ENCODE measurements at places on chromosomes 1 and 21.

DNA sequence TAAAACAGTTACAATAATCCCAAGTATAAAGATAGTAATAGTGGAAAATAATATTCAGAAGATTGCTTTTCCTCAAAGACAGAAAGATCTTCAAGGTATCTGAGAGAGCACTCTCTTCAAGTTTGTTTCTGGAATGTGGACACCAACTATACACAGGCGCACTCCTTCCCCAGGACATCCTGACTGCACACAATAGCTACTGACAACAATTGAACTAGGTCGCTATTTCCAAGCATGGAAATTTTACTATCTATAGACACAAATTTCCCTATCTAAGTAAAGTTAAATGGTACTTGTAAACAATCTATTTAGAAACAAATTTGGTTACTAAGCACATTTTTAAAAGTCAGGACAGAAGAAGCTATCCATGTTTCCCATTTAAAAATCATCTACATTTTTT lies 19.1 kb downstream of the ARHGAP29 start:
- no peak for DNase-seq

DNA sequence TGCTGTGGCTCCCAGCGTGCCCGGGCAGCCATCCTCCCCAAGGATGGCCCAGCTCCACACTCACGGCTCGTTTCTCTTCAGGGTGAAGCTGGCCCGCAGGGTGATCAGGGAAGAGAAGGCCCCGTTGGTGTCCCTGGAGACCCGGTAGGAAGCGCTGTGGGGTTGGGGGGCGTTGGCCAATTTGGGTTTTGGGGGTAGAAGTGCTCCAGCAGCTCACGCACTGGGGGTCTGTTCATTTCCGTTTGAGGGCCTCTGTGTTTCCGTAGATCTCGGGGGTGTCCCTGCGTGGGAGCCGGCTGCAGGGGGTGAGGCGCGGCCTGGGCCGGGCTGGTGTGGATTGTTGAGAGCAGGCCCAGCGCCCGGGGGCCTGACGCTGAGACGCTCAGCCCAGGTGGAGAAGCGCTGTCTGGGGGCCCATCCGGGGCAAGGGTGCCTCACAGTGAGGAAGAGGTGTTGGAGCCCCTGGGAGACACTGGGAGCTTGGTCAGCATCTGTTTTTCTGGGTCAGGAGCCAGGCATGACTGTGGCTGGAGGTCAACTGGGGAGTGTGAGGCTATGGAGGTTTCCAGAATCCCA lies 12.6 kb downstream of the COL6A1 start:
- no peak for DNase-seq

DNA sequence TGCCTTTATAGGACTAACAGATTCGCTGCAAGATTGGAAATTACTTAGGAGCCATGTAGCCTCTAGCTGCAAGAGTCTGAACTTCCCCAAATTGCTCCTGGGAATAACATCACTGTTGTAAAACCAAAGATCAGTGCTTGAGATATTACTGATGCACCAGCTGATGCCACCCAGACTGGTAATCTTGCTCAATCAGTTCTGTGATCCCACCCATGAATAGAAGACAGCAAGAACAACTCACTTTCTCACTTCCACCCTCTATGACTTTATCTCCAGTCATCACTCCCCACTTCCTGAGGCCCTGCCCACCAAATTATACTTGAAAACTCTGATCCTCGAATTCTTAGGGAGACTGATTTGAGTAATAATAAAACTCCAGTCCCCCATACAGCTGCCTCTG lies 1011.1 kb downstream of the PLA2G4A start:
- no peak for DNase-seq

- DNase-seq = no peak
These were observed 120.5 kb downstream of the LRRC7 start for GRCh38 chr1:69688193-69688592.

DNA sequence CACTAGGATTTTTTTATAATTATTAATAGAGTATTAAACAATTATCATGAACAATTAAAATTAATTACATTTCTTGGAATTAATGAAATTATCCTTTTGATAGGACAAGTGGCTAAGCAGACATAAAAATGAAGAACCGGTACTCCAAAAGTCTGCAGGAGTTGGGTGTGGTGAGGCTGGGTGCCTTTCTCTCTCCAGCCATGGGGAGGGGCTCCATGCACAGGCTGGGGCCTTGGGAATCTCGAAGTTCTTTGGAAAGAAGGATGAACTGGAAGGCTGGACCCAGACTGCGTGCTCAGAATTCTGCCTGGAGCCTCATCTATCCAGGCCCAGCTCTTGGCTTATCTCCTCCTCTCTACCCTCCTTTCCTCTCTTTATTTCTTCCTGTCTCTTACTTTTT lies 94.1 kb downstream of the ACTL8 start:
- no peak for DNase-seq

DNA sequence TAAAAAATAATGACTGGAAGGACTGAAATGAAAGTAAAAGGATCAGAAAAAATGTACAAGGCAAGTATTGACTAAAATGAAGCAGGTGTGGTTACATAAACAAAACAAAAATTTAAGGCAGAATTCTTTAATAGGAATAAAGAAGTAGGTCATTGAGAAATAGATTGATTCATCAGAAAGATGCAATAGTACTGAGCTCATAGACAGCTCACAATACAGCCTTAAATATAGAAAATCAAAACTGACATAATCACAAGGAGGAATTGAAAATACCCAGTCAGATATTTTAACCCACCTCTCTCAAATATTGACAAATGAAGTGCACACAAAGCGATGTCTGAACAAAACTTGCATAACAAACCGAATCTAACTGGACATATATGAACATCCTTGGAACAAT lies 366.8 kb upstream of the DPYD start:
- no peak for DNase-seq

- DNase-seq = no peak
These were observed 24.4 kb downstream of the MCOLN2 start for GRCh38 chr1:84972377-84972987.

DNA sequence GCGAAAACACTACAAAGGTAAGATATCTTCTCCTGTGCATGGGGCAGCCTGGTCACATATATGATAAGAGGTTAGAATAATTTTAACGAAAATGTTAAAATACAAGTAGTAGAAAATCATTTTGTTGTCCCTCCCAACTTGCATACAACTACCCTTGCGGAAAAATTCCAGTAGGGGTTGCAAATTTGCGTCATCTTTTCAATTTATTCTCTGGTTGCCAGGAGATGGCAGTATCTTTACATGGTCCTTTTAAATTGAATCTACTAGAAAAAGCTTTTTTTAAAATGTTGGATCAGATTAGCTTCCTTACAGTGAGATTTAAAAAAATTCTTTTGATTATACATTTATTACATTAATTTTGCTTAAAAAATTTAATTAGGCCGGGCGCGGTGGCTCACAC lies 10.9 kb downstream of the S100PBP start:
- no peak for DNase-seq

DNA sequence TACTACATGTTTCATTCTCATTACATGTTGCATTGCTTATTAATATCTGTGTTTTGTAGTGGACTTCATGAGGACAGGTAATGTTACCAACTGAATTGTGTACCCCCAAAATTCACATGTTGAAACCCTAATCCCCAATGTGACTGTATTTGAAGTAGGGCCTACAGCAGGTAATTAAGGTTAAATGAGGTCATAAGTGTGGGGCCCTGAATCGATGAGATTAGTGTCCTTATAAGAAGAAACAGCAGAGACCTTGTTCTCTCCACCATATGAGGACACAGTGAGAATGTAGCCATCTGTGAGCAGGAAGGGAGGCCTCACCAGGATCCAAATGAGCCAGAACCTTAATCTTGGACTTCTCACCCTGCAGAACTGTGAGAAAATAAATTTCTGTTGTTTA lies 15.0 kb upstream of the IFNAR1 start:
- DNase-seq = no peak

DNA sequence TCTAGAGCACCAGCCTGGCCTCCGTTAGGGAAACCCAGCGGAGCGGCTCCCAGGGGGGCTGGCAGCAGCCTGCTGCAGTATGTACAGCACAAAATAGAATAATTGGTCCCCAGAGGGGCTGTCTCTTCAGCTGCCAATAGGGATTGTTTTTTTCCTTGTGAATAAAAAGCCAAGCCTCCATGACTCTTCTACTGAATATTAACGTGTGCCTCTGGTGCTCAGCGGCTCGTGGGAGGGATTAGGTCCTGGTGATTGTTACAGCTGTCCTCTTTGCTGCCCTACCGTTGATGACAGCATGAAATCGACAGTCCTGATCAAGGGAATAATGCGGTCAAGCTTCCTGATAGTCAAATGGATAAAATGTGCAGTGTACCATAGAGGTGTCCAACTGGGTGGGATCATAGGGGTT lies 190.7 kb upstream of the RUNX1 start:
- DNase-seq = no peak

- DNase-seq = no peak
These were observed 94.6 kb upstream of the RALGPS2 start for GRCh38 chr1:178630417-178630816.

GRCh38 chr21:46323227-46323709 lies 402 bp downstream of the C21orf58 start:
- DNase-seq = no peak

- DNase-seq = no peak
These were observed 41.5 kb downstream of the DTL start for GRCh38 chr1:212077028-212077427.

- no peak for DNase-seq
These were observed 42.1 kb upstream of the MARK1 start for GRCh38 chr1:220485791-220486190.

DNA sequence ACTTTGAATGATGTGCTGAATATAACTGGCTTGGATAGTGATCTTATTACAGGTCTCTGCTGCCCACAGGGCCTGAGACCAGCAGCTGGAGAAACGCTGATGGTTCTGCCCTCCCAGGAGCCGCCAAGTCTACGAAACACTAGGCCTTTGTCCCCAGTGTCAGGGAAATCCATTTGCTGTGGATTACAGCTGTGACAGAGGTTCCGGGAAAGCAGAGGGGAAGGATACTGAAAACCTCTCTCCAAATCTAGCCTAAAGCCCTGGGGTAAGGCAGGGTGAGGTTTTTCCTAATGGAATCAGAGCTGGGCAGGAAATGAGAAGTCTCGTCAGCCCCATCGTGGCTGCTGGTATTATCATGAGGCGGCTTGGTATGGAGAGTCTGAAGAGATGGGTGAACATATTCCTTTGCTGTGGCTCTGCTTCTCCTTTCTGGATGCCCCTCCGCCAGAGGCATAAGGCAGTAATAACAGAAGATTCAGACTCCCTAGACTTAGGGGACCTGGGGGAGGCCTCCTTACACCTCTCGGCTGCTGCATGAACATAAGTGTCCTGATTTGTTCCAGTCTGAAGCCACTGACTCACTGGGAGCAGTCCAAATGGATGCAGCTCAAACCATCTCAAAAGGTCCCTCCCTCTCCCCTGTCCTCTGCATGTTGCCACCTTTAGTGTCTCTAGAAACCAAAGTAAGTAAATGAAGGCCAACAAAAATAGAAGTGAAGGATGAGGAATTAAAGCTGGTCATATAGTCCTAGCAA lies 48.1 kb downstream of the PHC2 start:
- DNase-seq = no peak

DNA sequence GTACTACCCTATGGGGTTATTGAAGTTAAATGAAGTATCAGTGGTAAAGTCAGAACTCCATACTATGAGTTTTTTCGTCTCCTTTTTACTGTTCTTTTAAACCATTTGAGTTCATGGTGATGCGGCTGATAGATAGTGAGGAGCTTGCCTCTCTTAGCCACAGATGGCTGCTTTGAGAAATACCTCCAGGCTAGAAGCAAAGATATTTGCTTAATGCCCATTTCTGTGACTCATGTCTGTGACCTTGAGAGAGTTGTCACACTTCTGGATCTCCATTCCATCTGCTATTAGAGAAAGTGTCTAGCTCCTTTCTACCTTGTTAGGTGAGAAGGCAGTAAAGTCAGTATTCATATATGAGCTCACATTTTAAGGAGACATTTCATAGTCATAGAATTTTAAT lies 89.5 kb upstream of the PLXNA2 start:
- no peak for DNase-seq

GRCh38 chr21:38388647-38389353 lies 109.5 kb downstream of the ERG start:
- DNase-seq = no peak

- DNase-seq = no peak
These were observed 6.3 kb downstream of the RCAN3 start for GRCh38 chr1:24508911-24509310.

- DNase-seq = no peak
These were observed 217.5 kb downstream of the FAF1 start for GRCh38 chr1:50742523-50742922.

- DNase-seq = no peak
These were observed 2.1 kb downstream of the F3 start for GRCh38 chr1:94539496-94539895.
